ACHN (cell line): ENCODE measurements at places on chromosomes 6 and 20.

DNA sequence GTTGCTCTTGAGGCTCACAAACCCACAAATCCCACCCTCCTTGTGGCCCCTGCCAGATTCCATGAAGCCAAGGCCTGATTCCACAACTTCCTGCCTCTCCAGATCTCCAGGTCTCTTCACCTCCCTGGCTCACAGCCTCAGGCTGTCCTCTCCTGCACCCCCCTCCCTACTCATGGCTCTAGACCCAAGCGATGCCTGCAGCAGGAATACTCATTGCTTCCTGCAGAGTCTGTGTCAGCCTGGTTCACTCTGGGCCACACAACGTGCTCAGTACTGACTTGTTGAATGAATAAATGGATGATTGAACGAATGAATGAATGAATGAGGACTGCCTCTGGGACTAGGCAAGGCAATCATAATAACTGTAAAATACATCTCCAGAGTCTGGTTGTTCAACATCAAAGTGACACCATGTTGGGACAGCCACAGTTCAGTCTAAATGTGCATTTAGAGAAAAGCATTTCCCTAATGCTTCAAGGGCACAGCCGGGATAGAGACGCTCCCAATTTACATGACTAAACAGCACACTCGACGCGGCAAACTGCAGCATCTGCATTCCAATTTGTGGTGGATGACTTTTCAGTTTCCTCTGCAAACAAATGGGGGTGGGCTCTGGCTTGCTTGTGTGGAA is 139.9 kb downstream of the GRM4 start:
- no peak for DNase-seq

DNA sequence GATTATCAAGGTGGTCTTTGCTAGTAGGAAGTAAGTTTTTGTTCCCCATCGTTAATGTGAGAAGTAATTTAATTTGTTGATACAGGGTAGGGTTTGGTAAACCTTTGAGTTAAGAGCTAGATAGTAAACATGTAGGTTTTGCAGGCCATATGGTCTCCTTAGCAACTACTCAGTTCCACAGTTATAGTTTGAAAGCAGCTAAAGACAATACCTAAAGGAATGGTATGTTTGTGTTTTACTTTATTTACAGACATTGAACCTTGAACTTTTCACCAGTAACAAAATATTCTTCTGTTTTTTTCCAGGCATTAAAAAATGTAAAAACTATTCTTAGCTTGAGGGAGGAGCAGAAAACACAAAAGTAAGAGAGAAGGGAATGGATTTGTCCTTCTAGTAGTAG is 1.7 kb downstream of the CAP2 start:
- no peak for DNase-seq

- peak; percentile 77 for DNase-seq
Observed at GRCh38 chr20:32457479-32457986, 99.4 kb downstream of the ASXL1 start.

GRCh38 chr20:35467339-35468224 is 12.2 kb downstream of the CEP250 start:
- DNase-seq: no peak

GRCh38 chr20:45012682-45013302 is 46.5 kb downstream of the STK4 start:
- DNase-seq: peak; percentile 75

DNA sequence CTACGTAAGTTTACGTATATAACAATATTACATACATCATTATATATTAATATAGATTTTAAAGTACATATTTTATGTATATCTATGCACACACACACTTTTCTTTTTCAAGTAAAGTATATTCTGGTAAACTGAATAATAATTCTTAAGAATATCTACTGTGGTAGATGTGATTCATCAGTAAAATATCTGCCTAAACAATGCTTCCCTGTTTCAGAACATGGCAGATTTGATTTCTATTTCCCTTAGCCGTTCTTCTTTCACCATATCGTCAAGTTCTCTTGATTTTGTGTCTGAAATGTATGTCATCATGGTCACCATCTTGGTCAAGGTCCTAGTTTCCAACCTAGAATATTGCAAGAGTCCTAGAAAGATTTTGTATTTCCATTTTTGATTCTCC is 195.6 kb downstream of the HDGFL1 start:
- DNase-seq: no peak

DNA sequence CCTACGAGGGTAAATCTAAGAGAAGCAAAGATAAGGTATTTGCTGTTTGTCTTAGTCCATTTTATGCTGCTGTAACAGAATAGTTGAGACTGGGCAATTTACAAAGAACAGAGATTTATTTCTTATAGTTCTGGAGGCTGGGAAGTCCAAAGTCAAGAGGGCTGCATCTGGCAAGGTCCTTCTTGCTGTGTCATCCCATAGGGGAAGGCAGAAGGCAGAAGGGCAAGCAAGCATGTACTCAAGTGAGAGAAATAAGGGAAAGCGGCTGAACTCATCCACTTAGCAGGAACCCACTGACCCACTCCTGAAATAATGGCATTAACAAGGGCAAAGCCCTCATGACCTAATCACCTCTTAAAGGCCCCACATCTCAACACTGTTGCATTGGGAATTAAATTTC is 102.7 kb downstream of the AGPAT4 start:
- no peak for DNase-seq

DNA sequence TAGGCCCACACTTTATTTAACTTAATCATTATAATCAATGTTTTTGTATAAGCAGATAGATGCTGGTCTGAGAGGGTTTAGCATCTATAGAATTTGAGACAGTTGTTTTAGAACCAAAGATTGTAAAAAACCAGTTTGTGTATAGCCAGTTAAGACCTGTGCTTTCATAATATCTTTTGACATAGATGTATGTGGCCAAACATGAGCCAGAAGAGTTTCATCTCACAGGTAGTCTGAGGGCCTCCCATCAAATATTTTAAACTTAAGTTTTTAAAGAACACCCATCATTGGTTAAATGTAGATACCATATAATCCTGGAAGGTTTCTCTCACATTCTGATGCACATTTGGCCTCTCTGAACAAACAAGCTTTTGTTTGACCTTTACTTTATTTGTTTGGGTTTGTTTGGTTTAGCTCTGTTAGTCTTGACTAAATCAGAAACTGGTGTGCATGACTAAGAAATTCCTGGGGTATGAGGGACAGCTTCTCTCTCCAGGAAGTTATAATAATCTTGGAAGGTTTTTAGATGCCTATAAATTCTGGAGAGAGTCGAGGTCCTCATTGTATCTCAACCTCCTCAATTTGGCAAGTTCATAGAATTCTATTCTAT is 58.0 kb upstream of the TMEM200A start:
- DNase-seq: no peak

DNA sequence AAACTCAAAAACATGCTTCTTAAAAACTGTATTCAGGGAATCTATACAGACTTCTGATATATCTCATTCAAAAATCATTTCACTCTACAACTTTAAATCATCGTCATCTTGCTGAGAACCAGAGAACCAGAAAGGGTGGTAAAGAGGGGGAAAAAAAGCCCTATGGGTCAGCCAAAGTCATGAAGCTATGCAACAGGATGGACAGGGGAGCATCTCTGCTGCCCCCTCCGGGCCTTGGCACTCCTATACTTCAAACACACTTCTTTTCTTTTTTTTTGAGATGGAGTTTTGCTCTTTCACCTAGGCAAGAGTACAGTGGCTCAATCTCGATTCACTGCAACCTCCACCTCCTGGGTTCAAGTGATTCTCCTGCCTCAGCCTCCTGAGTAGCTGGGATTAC is 73.5 kb upstream of the NFATC2 start:
- peak; percentile 4 for DNase-seq

- DNase-seq: no peak
Observed at GRCh38 chr6:30515106-30515505, 25.8 kb downstream of the HLA-E start.

DNA sequence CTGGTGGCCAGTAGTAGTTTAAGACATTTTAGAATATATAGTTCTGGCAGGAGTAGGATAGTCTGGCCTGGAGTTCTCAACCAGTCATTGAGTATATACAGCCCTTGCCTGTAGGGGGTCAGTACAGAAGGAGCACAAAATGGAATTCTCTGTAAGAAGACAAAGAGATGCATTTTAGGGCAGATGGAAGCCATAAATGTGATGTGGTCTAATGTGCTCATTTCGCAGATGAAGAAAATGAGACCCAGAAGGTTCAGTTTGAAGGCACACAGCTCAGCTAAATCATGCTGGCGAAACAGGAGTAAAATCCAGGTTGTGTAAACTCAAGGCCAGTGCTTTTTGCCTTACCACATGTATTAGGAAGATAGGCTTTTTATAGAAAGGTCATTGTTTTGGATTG is 29.6 kb downstream of the QKI start:
- no peak for DNase-seq

DNA sequence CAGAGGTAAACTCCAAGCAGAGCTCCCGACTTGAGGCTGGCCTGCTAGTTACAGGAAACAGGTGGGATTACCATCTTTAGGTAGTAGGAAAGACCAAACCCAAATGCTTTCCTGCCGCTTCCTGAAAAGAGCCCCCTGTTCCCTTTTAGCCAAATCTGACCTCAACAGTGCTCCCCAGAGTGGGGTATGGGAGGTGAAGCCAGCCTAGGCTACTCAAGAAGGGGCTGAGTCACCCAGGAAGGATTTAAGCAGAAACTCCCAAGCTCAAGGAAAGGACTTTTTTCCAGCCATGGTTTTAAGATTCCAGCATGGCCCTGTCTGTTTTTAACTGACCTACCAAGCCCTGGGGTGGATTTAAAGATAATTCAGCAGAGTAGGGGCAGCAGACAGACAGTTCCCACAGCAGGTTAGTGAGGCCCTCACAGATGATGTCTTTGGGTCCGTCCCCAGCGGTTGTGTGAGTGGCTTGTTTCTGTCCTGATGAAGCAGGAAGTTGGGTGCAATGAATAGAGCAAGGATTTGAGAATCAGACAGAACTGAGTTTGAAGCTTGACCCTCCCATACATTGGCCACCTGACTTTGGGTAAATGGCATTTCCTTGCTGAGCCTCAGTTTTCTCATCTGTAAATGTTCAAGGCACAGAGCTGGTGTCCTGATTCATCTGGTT is 76.9 kb upstream of the MAFB start:
- no peak for DNase-seq

DNA sequence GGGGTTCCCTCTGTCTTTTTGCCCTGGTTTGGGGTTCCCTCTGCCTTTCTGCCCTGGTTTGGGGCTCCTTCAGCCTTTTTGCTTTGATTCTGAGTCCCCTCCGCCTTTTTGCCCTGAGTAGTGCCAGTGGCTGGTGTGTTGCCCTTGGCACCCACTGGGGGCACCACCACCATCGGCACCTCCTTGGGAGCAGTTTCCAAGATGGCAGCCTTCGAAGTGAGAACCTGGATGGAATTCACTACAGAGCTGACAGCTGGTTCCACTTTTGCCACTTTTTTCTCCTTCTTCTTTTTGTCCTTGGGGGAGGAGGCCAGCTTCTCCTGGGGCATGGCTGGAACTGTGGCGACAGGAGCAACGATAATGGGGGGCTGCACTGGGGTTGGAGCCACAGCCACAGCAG is 22.2 kb downstream of the RRBP1 start:
- DNase-seq: no peak

GRCh38 chr20:48970681-48971365 is 49.3 kb downstream of the ARFGEF2 start:
- no peak for DNase-seq

- DNase-seq: no peak
Observed at GRCh38 chr6:133337308-133337707, 96.2 kb downstream of the EYA4 start.

- DNase-seq: no peak
Observed at GRCh38 chr6:410555-411395, 19.2 kb downstream of the IRF4 start.

DNA sequence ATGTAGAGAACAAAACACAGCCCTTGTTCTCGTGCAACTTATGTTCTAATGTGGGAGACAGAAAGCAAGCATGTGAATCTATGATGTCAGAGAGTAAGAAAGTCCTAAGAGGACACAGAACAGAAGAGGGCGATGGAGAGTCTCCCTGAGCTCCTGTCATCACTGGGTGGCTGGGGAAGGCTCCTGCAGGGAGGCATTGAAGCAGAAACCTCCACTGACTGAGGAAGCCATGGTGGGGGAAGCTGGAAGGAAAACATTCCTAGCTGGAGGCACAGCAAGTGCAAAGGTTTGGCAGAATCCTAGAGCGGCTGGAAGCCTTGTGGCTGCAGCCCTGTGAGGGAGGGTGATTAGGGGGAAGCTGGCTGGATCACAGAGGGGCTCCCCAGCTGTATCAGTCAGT is 248.0 kb downstream of the CDH26 start:
- peak; percentile 80 for DNase-seq

DNA sequence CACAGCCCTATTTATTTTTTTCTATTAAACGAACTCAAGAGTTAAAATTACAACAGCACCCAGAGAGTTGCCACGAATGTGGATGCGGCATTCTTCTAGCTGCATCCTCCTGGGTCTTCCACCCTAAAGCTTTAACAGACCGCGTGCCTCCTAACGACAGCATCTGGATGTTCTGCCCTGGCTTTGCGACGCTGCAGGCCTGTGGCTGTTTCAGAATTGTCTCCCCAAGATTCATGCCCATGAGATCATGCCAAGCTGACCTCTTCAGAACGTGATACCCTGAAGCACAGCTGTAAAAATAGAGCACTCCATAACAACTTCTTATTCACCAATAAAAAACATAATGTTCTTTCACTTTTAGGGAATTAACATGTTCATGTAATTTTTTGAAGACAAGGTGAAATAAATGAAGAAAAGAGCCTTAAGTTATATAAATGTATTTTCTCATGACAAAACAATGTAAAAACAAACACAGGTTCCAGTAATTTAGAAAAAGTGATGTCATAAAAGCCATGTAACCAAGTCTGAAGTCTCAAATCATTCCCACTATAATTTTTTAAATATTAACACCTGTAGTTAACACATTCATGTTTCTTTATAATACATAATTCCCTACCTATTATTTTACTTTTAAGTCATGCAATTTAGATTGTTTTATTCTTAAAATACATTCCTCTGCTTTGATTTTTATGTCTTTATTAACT is 26.5 kb downstream of the HIVEP2 start:
- DNase-seq: no peak

DNA sequence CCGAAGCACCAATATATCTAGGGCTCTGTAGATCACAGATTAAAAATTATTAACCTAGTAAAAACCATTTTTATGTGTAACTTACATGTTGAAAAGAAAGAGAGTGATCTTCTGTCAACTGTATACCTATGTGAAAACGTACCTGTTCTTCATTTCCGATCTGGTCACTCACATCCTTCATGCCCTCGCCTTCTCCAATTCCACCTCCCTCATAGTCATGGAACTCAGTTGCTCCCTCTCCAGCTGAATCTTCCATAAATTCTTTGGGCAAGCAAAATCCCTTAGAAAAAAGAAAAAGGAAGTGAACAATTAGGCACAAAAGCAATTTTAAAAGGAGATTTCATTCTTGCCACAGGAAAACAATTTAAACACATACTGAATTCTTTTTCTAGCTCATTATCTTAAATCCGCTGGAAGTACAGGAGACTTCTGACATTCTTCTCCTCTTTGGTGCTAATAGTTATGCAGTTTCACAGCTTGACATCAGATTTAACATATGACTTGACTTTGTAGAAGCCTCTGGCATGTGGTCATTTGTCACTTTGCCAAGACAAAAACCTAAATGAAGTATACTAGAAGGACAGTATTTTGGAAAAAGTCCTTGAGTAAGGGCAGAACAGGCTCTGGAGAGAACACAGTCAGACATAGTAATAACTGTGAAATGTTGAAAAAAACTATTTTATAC is 29.5 kb upstream of the LYRM2 start:
- DNase-seq: no peak

- DNase-seq: no peak
Observed at GRCh38 chr20:14950633-14951032, 613.2 kb upstream of the FLRT3 start.

- no peak for DNase-seq
Observed at GRCh38 chr6:134826889-134827737, 122.8 kb downstream of the ALDH8A1 start.
